T-helper 1 cell treated with Interleukin-12 subunit alpha and Interleukin-12 subunit beta and Interleukin-4 antibody, amounts not matched to agents 30 ng/mL and 1 ng/mL, for 36 hours (primary cell): ENCODE measurements at places on chromosomes 16 and 17. TPM values are rescaled to one million over a fixed set of nuclear protein-coding genes. Genes with fewer than 3 reads are reported as not detected.

Gene DUXB
- not detected in 2 replicates for total RNA-seq

Gene TP53TG3
- total RNA-seq: not detected in 2 replicates

Gene ST6GALNAC1
- 1.1 and 3.2 TPM in 2 replicates for total RNA-seq

Gene CACNG3
- not detected in 2 replicates for total RNA-seq

Gene ASIC2
- not detected in 2 replicates for total RNA-seq

Gene CDRT15
- not detected in 2 replicates for total RNA-seq

Gene METTL9
- 62.8 and 63.8 TPM in 2 replicates for total RNA-seq

Gene CBX8
- total RNA-seq: 5.9 and 6.3 TPM in 2 replicates

Gene CHST4
- not detected in 2 replicates for total RNA-seq

Gene HES7
- 0.12 and 1.2 TPM in 2 replicates for total RNA-seq

Gene DNAH17
- total RNA-seq: 0.22 TPM in 2 replicates

Gene SLC16A6
- 4.9 and 5.1 TPM in 2 replicates for total RNA-seq

Gene CRYBA1
- total RNA-seq: not detected in 2 replicates

Gene RNF222
- 0.07 TPM in 1 of 2 replicates, not detected in the other for total RNA-seq

Gene HOXB8
- not detected in 2 replicates for total RNA-seq
